Uterus (tissue), 4 donors: ENCODE measurements at places on chromosomes 5 and 9. TPM values are rescaled to one million over a fixed set of nuclear protein-coding genes. Genes with fewer than 3 reads are reported as not detected.

DNA sequence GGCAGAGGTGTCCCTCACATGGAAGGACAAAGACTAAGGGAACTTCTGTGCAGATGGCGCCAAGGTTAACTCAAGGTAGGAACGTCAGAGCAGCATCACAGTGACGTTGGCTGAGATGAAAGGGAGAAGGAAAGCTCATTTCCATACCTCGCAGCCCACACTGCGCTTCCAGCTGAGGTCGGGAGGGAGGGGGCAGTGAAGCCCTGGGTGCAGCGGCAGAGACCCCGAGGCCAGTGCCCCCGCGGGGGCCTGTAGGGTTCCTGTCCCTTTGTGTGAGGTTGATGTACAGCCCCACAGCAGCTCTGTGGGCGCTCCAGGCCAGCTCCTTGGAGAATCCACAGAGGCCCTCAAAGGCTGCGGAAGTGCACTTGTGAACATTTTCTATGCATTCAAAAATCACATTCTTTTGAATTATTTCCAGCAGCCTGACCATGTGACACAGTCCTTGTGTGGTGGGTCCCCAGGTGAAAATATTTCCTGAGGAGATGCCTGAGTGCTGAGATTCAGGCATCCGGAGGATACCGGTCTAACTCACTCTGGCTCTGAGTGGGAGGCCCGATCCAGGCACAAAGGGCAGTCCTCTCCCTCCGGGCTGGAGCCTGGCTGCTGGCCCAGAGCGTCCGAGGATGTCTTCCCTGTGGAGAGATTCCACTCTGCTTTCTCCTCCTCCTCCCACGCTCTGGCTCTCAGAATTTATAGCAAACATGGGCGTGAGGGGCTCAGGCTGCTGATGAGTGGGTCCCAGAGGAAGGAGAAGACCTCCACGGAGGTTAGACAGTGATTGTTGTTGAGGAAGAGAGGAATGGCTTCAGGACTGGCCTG lies 150.7 kb downstream of the ICE1 start:
- no peak overlapping the region for H3K4me3 ChIP-seq
- peak; percentile 69 for DNase-seq
- H3K27ac ChIP-seq: peak overlapping the region; percentile 82
- H3K4me1 ChIP-seq: no peaks in the 10 kb centered on the region
- H3K27me3 ChIP-seq: no peaks in the 10 kb centered on the region
- no peaks in the 10 kb centered on the region for H3K36me3 ChIP-seq

- no peak overlapping the region for H3K4me3 ChIP-seq
- H3K27me3 ChIP-seq: no peaks in the 10 kb centered on the region
- H3K27ac ChIP-seq: peak overlapping the region; percentile 94
- H3K4me1 ChIP-seq: peaks cover 54% of the 10 kb centered on the region
- DNase-seq: peak; percentile 81
These were observed 36.3 kb downstream of the ERGIC1 start for GRCh38 chr5:172870291-172870714.

DNA sequence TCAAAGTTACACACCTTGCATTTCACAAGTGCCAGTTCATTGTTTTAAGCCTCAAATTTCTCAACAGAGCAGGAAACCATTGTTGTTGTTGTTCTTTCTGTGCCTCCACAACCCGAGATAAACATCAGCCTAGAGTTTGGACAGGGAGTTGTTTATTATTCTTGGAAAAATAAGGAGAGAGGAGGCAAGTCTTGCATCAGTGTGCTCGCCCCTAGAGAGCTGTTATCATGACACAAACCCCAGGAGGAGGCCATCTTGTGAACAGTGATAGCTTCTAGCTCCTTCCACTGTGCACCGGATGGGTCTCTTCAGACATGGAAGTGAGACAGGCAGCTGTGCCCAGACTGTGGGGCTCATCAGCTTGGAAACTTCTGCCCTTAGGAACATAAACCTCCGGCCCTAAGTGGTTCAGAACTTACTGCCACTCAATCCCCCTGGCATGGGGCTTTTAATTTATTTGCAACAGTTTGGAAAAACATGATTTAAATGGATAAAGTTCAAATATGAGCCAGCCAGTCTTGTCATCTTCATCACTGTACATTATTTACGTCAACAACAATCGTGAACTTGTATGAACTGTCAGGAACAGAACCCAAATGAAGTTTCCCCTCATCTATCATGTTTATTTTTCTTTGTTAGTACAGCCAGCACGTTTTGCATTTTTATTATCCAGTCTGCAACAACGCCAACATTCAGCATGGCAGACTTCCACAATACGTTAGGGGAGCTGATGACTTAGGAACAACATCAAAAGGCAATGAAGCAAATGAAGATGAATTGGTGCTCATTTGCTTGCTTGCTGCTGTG lies 181.7 kb upstream of the S1PR3 start:
- no peaks in the 10 kb centered on the region for H3K36me3 ChIP-seq
- no peaks in the 10 kb centered on the region for H3K4me1 ChIP-seq
- H3K27ac ChIP-seq: peak overlapping the region; percentile 36

GRCh38 chr9:77770340-77770739 lies 122.2 kb upstream of the GNA14 start:
- H3K4me1 ChIP-seq: no peaks in the 10 kb centered on the region
- DNase-seq: no peak
- peak overlapping the region; percentile 47 for H3K27ac ChIP-seq
- no peaks in the 10 kb centered on the region for H3K36me3 ChIP-seq
- no peaks in the 10 kb centered on the region for H3K27me3 ChIP-seq
- H3K4me3 ChIP-seq: no peak overlapping the region

DNA sequence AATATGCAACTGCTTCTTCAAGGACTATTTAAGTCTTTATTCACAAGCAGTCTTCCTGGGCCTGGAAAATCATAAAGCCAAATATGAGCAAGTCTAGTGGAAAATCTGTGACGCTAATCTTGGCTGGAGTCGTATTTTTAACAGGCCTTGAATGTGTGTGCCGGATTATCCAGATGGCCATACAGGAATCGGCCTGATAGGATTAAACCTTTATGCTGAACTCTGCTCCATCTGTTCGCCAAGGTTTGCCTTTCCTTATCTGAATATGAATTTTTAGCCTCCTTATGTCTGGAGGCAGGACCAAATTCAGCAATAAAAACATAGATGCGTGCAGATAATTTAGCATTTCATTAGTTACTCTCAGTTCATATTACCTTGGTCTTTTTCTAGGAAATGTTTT lies 294.5 kb downstream of the EBF1 start:
- no peaks in the 10 kb centered on the region for H3K27me3 ChIP-seq
- peak; percentile 46 for DNase-seq
- H3K4me1 ChIP-seq: no peaks in the 10 kb centered on the region
- H3K4me3 ChIP-seq: no peak overlapping the region
- H3K27ac ChIP-seq: peak overlapping the region; percentile 77

GRCh38 chr9:133158695-133159094 lies 5.0 kb downstream of the GBGT1 start:
- DNase-seq: no peak
- H3K36me3 ChIP-seq: no peaks in the 10 kb centered on the region
- no peak overlapping the region for H3K4me3 ChIP-seq
- no peaks in the 10 kb centered on the region for H3K4me1 ChIP-seq

DNA sequence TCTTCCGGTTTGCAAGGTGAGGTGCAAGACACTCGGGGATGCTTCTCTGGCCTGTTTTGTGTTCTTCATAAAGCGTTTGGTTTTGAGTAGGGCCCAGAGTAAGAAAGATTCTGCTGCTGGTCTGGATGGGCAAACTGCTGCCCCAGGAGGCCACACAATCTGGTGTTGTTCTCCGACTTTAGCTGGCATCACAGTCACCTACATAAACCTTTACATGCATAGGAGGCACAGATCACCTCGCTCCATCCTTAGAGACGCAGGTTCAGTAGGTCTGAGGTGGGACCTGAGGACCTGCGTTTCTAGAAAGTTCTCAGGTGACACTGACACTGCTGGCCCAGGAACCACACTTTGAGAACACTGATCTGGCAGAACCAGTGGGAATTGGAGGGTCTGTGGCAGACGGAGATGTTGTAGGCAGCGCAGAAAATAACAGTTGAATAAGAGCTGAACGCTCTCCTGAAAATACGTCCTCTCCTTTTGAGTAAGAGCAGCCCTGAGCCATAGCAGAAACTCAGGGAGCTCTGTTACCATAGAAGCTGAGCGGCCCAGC lies 3.9 kb upstream of the SLC6A3 start:
- H3K4me3 ChIP-seq: no peak overlapping the region
- H3K27ac ChIP-seq: no peak overlapping the region
- DNase-seq: no peak
- peaks cover 11% of the 10 kb centered on the region for H3K4me1 ChIP-seq
- no peaks in the 10 kb centered on the region for H3K36me3 ChIP-seq

DNA sequence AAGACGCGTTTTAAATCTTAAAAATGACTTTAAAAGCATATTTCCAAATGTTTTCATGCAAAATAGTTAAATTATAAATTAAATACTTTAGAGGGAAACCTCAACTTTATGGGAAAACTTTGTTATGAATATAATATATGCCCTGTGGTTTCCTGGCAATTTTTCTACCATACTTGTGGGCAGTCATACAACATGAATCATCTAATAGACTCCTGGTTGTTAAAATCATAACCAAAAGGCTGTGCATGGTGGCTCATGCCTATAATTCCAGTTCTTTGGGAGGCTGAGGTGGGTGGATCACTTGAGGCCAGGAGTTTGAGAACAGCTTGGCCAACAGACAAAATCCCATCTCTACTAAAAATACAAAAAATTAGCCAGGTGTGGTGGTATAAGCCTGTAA lies 18.2 kb downstream of the ATP10B start:
- H3K4me1 ChIP-seq: no peaks in the 10 kb centered on the region
- H3K27me3 ChIP-seq: no peaks in the 10 kb centered on the region
- H3K27ac ChIP-seq: no peak overlapping the region

GRCh38 chr5:180433032-180433422 lies 61.2 kb upstream of the CNOT6 start:
- no peaks in the 10 kb centered on the region for H3K27me3 ChIP-seq
- no peaks in the 10 kb centered on the region for H3K36me3 ChIP-seq
- no peaks in the 10 kb centered on the region for H3K4me1 ChIP-seq
- no peak for DNase-seq

GRCh38 chr5:71948206-71948605 lies 159.1 kb upstream of the MAP1B start:
- H3K4me3 ChIP-seq: no peak overlapping the region
- no peaks in the 10 kb centered on the region for H3K4me1 ChIP-seq
- no peak overlapping the region for H3K27ac ChIP-seq
- no peaks in the 10 kb centered on the region for H3K36me3 ChIP-seq

The GGTA1 gene
- total RNA-seq: 8.8 TPM

The MEIKIN gene
- total RNA-seq: not detected

The PPP3R2 gene
- 0.07 TPM for total RNA-seq

The QRFP gene
- total RNA-seq: not detected

The GPR21 gene
- 4.3 TPM for total RNA-seq
